AG09319 (cell line): ENCODE measurements at places on chromosomes 3 and 15.
A peak's percentile ranks its signal among the peaks of the same experiment; 100 is the strongest.

DNA sequence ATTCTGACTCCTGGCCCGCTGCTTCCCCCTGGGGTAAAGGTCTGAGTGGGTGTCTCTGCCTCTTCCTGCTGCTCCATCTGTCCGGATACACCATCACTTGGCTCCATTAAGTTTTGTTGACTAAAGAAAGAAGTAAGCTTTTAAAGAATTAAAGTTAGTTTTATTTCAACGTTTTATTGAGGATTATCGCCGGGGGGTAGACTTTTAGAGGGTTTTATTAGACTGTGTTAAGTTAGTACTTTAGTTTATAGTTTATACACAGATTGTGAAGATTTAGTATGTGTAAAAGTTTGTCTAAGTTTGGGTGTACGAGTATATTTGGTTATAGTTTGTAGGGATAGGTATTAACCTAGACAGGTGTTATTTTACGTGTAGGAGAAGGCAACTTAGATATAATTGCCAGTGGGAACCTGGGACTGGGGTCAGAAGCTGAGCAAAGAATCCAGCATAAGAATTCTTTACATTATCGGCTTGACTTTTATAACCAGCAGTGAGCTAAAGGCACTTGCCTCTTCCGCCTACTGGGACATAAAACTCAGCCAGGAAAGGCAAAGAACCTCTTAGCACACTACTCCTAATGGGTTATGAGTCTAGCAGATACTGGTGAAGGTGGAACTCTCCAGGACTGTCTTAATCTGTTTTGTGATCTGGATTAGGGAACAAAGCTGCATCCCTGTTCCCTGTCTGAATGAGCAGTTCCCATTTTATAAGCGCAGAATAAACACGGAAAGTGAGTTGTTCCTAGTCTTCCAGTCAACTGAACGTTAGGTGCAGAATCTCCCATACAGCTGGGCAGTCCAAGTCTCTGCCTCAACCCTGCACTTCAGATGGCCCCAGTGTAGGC lies 131.3 kb downstream of the FAM43A start:
- DNase-seq, result no peak

DNA sequence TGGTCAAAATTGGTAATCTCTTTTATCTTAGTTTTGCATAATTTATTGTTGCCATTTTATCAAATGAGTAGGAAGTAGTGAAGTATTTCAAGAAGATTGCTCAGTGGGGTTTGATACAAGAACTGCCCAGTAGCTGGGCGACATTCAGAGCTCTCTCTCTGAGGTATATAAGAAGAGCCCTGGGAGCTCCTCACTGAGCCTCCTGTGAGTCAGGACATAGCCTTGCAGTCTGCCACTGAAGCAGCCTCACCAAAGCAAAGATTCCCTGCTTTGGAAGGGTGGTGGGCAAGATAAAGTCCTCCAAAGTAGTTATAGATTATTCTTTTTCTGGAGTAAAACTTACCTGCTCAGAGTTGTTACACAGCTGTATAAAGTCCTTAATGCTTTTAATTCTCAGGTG lies 26.1 kb downstream of the SKIL start:
- DNase-seq, result no peak

DNA sequence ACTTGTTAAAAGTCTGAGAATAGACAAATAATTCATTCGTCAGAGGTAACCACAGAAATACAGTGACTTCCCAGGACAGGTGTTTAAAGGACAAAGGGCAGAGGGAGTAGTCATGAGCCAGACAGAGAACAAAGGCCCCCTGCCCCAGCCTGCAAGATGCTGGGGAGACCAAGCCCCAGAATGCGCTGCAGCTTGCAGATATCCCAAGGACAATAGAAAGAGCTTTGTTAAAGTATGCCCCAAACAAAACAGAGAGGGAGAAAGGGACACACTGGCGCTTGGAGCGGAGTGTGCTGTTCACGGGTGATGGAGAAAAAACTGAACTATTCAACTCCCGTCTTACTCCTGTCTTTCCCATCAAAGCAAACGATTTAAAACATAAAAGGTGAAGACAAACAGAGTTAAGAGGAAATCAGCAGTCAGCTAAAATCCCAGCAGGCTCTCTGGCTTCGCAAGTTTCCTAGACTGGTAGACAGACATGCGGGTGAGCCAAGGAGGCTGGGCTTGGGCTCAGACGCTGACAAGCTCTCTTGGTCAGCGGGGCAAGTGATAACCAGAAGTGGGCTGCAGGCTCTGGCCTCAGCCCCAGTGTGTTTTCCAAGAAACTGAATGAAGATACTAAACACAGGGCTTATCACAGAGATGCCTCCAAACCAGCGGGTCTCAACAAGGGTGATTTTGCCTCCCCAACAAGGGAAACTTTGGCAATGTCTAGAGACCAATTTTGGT lies 130.1 kb downstream of the UACA start:
- no peak for DNase-seq

GRCh38 chr3:14823393-14823792 lies 4.6 kb downstream of the FGD5 start:
- no peak for DNase-seq

DNA sequence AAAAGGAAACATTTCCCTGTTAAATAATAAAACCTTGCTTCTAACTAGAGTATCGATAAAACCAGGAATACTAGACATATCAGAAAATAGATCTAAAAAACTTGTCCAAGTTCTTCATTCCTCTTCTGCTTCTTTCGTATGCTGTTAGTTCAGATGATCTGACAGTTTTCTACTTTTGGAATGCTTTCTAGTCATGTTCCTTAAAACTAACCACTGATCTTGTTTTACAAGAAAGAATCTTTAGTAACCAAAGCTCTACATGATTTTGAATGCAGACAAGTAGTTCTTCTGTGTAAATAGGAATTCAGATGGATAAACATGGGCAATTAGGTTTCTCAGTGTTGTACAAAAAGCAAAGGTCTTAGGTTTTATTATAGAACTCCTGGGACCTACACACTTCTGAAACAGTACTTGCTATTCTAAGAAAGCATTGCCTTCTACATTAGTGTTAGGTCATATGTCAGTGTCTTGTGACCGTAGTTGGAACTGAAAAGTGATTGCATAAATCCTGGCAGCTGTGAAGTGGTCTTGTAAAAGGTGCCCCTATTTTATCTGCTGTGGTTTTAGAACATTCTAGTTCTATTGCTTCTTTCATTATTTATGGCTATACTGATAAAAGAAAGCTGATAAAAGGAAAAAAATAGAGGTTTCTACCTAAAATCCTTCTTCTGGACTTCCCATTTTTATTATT lies 40.7 kb downstream of the SNRK start:
- DNase-seq, result no peak

- no peak for DNase-seq
Measured at GRCh38 chr15:98943601-98944151, 63.9 kb downstream of the PGPEP1L start.

DNA sequence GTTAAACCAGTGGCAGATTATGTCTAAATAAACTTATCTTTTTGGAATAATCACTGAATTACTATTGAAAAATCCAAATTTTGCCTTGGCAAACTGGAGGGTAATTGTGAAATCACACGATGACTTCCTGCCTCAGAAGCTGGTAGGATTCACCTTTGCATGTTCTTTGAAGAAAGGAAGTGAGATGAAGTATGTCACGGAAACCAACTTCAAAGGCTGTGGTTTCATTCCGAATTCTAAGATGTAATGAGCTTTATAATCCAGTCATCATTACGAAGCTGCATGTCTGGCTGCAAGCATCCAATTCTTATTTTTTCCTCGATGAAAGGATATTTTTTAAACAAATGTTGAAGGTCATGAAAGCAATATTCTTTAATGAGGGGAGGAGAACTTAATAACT lies 15.0 kb upstream of the ZBED2 start:
- DNase-seq, result no peak

DNA sequence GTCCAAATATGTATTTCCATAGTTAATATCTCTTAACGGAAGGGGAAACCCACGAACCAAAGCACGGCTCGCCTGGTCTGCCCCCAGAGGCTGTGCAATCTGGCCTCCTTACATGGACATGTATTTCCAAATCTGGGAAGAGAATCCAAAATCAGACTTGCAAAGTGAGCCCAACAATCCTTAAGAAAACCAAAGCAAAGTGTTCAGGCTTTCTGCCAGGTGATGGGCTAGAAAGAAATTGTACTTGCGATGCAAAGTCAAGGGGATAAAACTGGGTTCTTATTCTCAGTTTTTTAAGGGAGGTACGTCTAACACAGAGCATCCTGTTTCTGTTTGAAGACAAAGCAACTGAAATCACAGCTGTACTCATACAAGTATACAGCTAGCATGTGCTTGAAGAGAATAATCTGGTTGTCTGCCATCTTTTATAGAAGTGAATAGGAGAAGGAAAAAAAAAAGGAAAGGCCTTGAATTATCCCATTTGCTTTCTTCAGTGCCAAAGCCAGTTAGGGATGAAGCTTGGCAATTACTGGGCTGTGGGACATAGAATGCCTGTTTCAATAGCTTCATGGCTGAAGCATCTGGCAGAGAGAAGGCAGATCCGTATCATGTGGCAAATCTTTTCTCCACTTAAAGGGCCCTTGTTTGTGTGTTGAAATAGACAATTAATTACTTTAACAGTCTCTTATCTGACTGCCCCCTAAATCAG lies 48.4 kb downstream of the LRIG1 start:
- DNase-seq, result no peak

DNA sequence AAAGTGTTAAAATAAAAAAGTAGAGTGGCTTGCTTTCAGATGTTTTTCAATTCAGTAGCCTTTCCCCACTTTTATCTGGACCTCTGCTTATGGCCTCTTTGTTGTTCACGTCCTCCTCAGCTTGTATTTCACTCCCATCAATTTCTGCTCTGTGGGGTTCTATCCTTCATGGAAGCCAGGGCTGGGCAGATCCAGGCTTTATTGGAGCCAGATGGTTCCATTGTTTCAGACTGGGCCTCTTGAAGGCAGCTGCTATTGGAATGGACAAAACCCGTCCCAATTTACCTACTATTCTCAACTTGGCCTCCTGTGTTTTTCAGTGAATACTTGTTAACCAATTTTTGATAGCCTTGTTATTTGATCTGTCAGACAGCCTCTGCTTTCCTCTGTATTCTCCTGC lies 10.9 kb upstream of the AADACL2 start:
- DNase-seq, result no peak

DNA sequence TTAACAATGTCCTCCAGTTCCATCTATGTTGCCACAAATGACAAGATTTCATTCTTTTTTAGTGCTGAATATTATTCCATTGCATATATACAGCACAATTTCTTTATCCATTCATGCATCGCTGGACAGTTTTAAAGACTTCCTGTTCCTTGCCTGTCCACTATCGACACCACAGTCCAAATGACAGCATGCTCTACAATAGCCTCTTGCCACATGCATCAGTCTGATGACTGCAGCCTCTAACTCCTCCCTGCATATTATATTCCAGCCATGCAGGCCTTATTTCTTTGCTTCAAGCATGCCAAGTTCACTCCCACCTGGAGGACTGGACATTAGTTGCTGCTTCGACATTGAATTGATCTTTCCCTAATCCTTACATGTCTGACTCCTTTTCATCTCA lies 306.2 kb downstream of the FOXP1 start:
- no peak for DNase-seq

DNA sequence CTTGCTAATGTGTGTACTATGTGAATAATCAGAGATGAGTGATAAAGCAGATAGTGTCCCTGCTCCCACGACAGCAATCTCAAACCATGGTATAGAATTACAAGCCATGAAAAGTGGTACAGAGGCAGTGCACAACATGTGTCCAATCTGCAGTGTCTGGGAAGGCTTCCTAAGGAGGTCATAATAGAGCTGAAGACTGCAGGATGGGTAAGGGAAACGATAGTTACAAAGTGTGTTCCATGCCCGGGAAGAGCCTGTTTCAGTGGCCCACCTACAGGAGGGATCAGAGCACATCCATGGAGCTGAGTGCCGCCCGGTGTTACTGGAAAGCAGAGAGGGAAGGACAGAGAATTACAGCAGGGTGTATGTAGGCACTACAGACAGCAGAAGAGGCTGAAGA lies 48.9 kb downstream of the PAK2 start:
- no peak for DNase-seq

DNA sequence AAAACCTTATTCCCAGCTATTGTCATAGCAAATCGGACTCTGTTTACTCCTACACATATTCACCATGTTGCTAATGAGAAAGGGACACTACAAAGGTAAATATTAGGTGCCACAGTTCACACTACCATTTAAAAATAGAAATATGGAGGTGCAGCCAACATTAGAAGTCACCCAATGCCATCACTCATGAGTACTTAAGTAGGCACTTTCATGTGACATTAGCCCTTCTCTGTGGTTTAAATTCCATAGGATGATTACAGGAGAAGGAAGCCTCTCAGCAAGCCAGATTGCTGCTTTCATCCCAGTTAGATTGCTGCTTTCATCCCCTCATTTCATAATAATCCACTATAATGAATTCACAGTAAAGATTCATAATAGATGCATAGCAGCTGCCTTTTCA lies 376.8 kb upstream of the ALCAM start:
- DNase-seq, result no peak

GRCh38 chr3:117463276-117464115 lies 753.9 kb downstream of the TUSC7 start:
- no peak for DNase-seq

- no peak for DNase-seq
Measured at GRCh38 chr3:105800320-105800719, 68.5 kb downstream of the CBLB start.

- no peak for DNase-seq
Measured at GRCh38 chr15:52481915-52482314, 46.8 kb downstream of the MYO5A start.

DNA sequence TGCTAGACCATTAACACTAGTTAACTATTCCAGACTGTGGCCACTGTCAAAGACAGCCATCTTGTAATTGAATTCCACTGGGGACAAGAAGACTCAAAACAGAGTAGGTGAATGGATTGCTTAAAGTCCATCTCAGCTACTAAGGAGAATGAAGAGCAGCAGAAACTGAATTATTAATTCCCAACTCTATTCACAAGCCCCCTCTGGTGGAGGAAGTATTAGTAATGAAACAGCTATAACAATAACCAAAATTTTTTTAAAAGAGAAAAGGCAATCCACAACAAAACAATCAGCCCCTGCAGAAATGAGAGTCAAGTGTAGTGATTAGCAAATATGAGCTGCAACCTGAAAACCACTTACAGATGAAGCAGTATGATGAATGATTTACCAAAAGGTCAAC lies 302.8 kb downstream of the FHIT start:
- DNase-seq, result no peak

DNA sequence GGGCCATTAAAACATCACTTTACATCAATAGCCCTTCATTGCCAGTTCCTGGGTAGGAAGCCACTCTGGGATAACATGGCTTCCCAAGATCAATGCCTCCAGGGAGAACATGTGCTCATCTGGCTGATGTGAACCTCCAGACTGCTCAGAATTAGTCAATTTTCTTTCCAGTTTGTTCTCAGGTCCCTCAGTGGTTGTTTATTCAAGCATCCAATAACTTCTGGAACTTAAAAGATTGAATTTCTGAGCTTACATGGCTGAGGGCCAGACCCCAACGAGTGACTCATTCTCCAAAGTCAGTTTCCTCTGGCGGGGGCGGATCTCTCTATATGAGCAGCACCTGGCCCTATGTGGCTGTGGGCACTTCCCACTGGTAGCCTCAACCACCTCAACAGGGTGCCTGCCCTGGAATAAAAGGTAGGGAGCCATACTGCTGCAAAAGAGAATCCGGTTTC lies 34.0 kb downstream of the LYZL4 start:
- DNase-seq, result peak; percentile 25
